ENCODE measurements at places on chromosomes 2 and 18. TPM values are rescaled to one million over a fixed set of nuclear protein-coding genes. Genes with fewer than 3 reads are reported as not detected.

DNA sequence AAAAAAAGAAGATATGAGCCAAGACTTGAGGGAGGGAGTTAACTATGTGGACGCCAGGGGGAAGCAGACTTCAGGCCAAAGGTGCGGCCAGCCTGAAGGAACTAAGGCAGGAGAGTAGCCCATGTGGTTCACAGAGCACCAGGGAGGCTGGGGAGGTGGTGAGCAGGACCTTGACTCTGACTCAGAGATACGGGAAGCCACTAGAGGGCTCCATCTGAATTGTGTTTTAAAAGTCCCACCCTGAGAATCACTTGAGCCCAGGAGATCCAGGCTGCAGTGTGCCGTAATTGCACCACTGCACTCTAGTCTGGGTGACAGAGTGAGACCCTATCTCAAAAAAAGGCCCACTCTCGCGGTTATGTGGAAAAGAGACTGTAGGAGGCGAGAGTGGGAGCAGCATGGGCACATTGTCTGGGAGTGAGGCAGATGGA, 12.3 kb downstream of the CEP192 start:
- DNase-seq: no peak

GRCh38 chr2:196808083-196808665, 981 bp downstream of the C2orf66 start:
- DNase-seq: no peak

DNA sequence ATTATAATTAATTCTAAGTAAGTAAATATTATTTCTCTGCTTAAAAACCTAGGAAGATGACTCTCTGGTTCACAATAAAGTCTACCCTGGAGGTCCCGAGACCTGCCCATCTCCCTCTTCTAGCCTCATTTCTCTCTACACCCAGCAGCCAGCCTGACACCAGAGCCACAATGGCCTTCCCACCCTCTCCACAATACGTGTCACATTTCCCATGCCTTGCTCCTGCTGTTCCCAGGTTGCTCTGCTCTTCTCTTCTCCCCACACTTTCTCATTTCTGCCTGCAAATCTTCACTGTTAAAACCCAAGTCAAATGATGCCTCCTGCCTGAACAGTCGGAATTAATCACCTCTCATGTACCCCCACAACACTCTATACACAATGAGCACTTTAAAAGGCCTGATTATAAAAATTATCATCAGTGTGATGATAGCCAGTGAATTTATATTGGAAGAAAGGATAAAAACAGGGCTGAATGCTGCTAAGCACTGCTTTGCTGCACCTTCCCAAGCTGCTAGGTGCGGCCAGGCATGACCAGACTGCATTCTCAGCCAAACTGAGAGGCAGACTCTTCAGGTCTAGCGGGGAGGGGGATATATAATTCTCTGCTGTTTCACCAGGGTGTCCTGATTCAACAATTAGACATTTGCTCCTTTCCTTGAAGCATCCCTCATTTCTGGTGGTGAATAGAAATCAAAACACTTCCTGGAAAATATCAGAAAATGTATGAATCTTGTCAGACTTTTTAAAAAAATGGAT, 160.6 kb downstream of the DTNA start:
- DNase-seq: no peak

DNA sequence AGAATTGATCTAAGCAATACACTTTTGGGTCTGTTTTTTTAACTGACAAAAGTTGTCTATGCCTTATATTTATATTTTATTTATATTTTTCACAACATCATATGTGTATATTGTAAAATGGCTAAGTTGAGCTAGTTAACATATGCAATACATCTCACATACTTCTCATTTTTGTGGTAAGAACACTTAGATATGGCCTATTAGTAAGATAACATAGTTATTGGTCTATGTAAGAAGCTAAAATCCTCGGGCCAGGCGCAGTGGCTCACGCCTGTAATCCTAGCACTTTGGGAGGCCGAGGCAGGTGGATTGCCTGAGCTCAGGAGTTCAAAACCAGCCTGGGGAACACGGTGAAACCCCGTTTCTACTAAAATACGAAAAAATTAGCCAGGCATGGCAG, 275.6 kb upstream of the ID2 start:
- no peak for DNase-seq

PCARE gene
- 0.10 TPM for total RNA-seq

QPCT gene
- total RNA-seq: 33.8 TPM

All from skin of body (tissue), 3 donors.